Tibial nerve (tissue), 4 donors: ENCODE measurements at places on chromosomes 6 and 20. TPM values are rescaled to one million over a fixed set of nuclear protein-coding genes. Genes with fewer than 3 reads are reported as not detected.

PPP1R3D gene
- total RNA-seq, result 8.7 TPM

BPIFA3 gene
- not detected for total RNA-seq

PTCHD4 gene
- 4.2 TPM for total RNA-seq

AIF1 gene
- total RNA-seq, result 27.1 TPM

PMEPA1 gene
- total RNA-seq, result 10.2 TPM

NKX2-2 gene
- not detected for total RNA-seq

ZNF341 gene
- 2.0 TPM for total RNA-seq

DACT2 gene
- total RNA-seq, result 1.5 TPM

LAMP5 gene
- 0.59 TPM for total RNA-seq

ENPP3 gene
- total RNA-seq, result 1.5 TPM

ZBP1 gene
- total RNA-seq, result 0.78 TPM

OOEP gene
- total RNA-seq, result not detected

SALL4 gene
- 1.2 TPM for total RNA-seq

PRL gene
- not detected for total RNA-seq

STK35 gene
- total RNA-seq, result 24.1 TPM

BPIFB1 gene
- total RNA-seq, result not detected

L3MBTL3 gene
- total RNA-seq, result 16.0 TPM

MCCD1 gene
- total RNA-seq, result not detected

DEFB132 gene
- not detected for total RNA-seq

AURKA gene
- total RNA-seq, result 0.42 TPM

TULP1 gene
- total RNA-seq, result 0.60 TPM

ZMYND8 gene
- 45.3 TPM for total RNA-seq

CFAP206 gene
- total RNA-seq, result not detected

TNFRSF6B gene
- total RNA-seq, result 61.2 TPM

TUBE1 gene
- total RNA-seq, result 64.5 TPM
